ENCODE measurements at places on chromosomes 11 and 22. TPM values are rescaled to one million over a fixed set of nuclear protein-coding genes. Genes with fewer than 3 reads are reported as not detected.

The UBQLN3 gene
- total RNA-seq, result not detected

The UBASH3B gene
- total RNA-seq, result 178 TPM

The GRM5 gene
- total RNA-seq, result not detected

The CARD18 gene
- not detected for total RNA-seq

The MALAT1 gene
- total RNA-seq, result 1,345 TPM

The MUS81 gene
- 82.0 TPM for total RNA-seq

The CCDC188 gene
- total RNA-seq, result not detected

The OVCH2 gene
- total RNA-seq, result not detected

The RASD2 gene
- 0.46 TPM for total RNA-seq

The ADAMTS15 gene
- total RNA-seq, result 21.7 TPM

The PIWIL4 gene
- 0.15 TPM for total RNA-seq

The MUC2 gene
- total RNA-seq, result 0.26 TPM

The MYOD1 gene
- not detected for total RNA-seq

The ANGPTL5 gene
- total RNA-seq, result not detected

The SERPING1 gene
- total RNA-seq, result not detected

The USP28 gene
- total RNA-seq, result 27.7 TPM

The NXPE1 gene
- not detected for total RNA-seq

The F2 gene
- total RNA-seq, result not detected

The NLRP14 gene
- total RNA-seq, result not detected

The CALCA gene
- not detected for total RNA-seq

The TYR gene
- total RNA-seq, result not detected

The TUT1 gene
- total RNA-seq, result 20.6 TPM

The GLYATL1 gene
- total RNA-seq, result not detected

The FOLR1 gene
- 0.36 TPM for total RNA-seq

The OR5D18 gene
- not detected for total RNA-seq

The PARVG gene
- total RNA-seq, result not detected

The SAA2 gene
- total RNA-seq, result not detected

The UBQLNL gene
- not detected for total RNA-seq

The OMP gene
- total RNA-seq, result not detected

The SAA4 gene
- total RNA-seq, result not detected

Measured in PC-3 (cell line).